ENCODE measurements at places on chromosomes 4 and X.
A peak's percentile ranks its signal among the peaks of the same experiment; 100 is the strongest.

DNA sequence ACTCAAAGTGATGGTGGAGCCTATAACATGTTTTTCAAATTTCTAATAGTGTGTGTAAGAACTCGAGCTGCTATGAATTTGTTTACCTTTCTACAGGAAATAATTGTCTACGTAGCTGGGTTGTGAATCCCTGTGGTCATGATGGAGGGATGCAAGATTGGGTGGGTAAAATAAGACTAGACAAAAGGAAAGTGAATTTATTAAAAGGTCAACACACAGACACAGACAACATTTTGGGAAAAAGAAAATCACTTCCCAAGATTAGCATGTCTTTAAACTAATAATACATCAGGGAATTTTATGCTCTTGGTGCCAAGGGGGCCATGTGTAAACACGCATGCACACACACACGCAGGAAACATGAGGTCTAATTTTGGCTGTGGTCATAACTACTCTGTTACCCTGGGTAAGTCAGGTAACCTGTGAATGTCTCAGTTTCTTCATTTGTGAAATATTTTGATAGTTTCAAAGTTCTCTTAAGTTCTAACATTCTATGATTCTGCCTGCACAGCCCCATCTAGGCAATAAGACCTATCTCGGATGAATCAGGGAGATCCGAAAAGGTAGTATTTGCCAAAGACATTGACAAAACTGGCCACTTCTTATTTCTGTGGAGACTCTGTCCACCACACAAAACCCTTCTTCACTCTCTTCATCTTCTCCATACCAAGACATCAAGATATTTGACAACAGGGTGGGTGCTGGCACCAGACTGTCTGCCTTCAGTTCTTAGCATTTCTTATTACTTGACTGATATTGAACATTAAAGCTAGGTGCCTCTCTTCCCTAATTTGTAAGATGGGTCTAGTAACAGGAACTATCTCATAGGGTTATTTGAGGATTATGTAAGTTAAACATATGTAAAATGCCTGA lies 1.6 kb upstream of the UNC5C start:
- DNase-seq = no peak

DNA sequence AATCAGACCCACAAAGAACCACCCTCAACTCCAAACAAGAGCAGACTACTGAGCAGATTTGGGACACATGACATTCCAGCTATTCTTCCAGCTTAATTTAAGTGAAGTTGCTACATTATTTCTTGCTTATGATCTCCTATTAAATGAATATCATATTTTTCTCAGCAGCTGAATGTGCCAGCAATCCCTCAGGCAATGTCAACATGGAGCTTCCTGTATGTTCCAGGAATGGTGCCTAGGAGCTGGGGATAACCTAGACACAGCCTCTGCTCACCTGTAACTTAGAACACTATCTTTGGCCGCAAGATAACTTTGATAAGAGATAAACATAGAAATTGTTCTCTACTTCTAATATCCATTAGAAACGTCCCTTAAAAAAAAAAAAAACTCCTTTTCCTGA lies 274.4 kb upstream of the RASGEF1B start:
- DNase-seq = no peak

- no peak for DNase-seq
These were observed 230.0 kb downstream of the CCSER1 start for GRCh38 chr4:90357117-90357710.

DNA sequence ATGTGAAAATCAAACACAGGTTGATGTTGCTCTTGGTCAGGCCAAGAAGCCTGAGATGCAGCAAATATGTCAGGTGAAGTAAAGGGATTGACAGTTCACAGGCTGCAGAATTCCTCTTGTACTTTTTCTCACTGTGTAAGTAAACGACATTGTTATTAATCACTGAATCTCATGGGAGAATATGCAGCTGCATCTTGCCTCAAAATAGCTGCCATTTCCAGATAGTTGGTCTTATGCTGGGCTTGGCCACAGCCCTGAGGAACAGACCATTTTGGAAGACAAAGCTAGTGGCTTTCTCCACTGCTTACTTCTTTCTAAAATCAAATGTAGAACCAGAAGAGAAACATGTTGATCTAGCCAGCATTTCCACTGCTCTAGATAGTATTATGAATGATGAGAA lies 403.4 kb upstream of the NR3C2 start:
- no peak for DNase-seq

GRCh38 chrX:53374222-53374820 lies 48.1 kb downstream of the SMC1A start:
- DNase-seq = no peak

DNA sequence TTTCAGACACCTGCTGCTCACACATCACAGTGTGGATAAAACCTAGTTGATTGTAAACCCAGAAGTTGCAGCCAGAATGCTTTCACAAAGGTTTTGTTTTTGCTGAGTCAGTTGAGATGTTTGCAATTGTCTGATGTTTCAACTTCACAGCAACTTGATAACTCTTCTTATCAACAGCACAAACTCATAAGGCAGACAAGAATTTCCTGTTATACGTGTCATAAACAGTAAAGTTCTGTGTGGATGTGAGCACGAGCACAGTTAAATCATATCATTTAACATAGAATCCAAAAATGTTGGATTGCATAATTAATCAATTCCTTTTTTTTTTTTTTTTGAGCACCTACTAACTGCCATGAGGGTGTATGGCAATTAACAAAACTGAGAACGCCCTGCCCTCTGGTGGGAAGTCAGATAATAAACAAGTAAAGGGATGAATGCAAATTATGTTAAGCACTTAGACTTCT lies 512.2 kb downstream of the PDHA2 start:
- DNase-seq = no peak

GRCh38 chr4:88445252-88445651 lies 11.7 kb upstream of the HERC5 start:
- no peak for DNase-seq

GRCh38 chr4:95129821-95130311 lies 372.1 kb downstream of the BMPR1B start:
- no peak for DNase-seq

DNA sequence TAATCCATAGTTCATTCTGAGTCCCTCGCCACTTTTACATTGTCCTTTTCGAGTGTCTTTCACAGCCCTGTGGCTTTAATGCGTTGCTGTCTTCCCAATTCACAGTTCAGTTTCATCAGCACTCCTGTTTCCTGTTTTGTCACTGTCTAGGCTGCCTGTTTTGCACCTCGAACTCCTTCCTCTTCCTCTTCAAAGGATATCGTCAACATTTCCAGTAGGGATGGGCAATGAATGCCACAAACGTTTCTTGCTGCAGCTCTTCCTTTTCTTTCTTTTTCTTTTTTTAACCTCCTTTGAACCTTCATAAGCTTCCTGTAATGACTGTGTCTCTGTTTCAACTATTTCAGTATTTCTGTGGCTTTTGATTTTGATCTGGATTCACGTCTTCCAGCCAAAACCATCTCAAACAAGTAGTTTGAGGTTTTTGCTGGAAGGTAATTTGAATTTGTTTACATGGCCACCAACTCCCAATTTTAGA lies 105.4 kb downstream of the ANXA3 start:
- peak; percentile 35 for DNase-seq

GRCh38 chrX:40130207-40130606 lies 32.4 kb upstream of the BCOR start:
- DNase-seq = no peak

DNA sequence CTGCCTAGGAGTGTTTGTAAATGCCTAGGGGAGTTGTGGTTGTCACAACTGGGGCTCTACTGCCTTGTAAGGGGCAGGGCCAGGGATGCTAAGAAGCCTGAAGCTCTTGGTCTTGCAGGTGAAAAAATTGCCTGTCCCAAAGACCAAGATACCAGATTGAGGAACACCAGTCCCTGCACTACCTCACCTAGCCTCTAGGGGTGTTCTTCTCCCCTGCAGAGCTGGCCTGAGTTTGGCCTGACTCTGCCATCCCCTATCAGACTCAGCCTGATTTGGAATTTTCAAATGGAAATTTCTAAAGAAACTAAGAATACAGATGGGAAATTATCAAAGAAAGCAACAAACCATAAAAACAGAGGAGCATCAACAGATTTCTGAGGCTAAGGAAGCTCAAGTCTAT lies 90.4 kb downstream of the ZC4H2 start:
- DNase-seq = no peak

DNA sequence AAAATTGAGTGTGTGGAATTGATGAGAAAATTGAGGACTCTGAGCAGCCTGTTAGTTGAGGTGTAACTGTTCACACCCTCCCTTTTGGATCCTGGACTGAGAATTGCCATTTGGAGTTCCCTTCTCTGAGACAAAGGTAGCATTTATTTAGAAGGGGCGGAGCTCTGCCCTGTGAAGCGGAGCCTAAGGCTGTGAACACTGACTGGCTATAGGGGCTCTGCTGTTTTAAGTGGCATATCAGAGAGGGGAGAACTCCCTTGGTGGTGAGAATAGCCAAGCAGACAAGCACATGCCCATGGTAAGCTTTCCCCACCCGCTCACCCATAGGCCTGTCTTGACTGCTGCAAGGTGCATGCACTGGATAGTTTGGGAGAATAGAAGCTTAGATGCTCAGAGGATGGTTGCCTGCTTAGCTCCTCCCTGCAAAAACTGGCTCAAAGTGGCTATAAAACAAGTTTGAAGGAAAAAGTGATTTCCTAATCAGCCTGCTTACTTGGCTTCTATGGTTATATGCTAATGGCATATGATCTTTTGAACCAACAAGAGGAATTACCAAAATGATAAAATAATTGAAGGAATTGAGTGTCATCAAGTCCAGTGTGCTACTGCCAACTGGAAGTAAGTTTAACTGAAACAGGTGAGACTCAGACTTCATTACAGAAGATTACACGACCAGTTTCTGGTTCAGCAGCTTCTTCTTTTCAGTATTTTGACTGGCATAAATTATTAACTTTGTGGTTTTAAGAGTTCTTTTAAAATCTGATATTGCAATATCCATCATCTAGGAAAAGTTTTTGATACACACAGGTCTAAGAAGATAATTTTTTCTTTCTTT lies 108.4 kb downstream of the AFF1 start:
- no peak for DNase-seq

Data from T-helper 2 cell treated with Interferon-gamma antibody and Interleukin-4, amounts not matched to agents 5 μg/mL and 100 μg/mL, for 36 hours (primary cell).